Hepatocyte (in vitro differentiated cells): ENCODE measurements at places on chromosomes 2 and 18. TPM values are rescaled to one million over a fixed set of nuclear protein-coding genes. Genes with fewer than 3 reads are reported as not detected.

- no peak for DNase-seq
Measured at GRCh38 chr2:144086965-144087364, 433.0 kb downstream of the ZEB2 start.

The PDE1A gene
- total RNA-seq: 4.7 TPM in 2 replicates

- DNase-seq: no peak
Measured at GRCh38 chr18:63883617-63884016, 3.9 kb upstream of the SERPINB2 start.

The IL1RN gene
- 3.1 and 4.3 TPM in 2 replicates for total RNA-seq

GRCh38 chr2:221641181-221641871, 69.2 kb upstream of the EPHA4 start:
- no peak for DNase-seq

The MERTK gene
- 27.0 and 29.6 TPM in 2 replicates for total RNA-seq

The ARHGAP28 gene
- total RNA-seq: 60.7 and 71.3 TPM in 2 replicates

DNA sequence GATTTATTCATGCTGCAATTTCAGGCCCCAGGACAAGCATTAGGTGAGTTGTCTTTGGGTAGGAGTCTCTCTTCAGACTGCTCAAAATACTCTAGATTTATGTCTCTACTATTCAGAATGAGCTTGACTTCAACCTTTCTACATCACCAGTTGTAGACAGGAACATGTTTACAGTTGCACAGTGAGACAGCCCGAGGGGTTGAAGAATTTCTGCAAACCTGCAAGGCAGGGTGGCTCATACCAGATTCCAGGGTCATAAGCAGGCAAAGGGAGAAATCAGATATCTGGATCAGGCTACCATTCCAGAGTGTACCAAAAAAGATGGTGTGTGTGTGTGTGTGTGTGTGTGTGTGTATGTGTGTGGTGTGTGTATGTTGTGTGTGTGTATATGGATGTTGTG, 112.4 kb downstream of the SPP2 start:
- no peak for DNase-seq

GRCh38 chr2:88123164-88123974, 4.5 kb downstream of the FABP1 start:
- no peak for DNase-seq

GRCh38 chr2:199962203-199962602, 6.8 kb downstream of the MAIP1 start:
- DNase-seq: no peak

The WNT10A gene
- 1.9 and 2.3 TPM in 2 replicates for total RNA-seq

GRCh38 chr2:232265329-232265728, 113.2 kb upstream of the ALPP start:
- no peak for DNase-seq

GRCh38 chr2:26757873-26758789, 6.0 kb upstream of the SLC35F6 start:
- peak; percentile 77 for DNase-seq

GRCh38 chr2:69743847-69744264, 1.9 kb downstream of the ANXA4 start:
- DNase-seq: peak; percentile 26

GRCh38 chr2:127653421-127654083, 7.6 kb downstream of the GPR17 start:
- no peak for DNase-seq

DNA sequence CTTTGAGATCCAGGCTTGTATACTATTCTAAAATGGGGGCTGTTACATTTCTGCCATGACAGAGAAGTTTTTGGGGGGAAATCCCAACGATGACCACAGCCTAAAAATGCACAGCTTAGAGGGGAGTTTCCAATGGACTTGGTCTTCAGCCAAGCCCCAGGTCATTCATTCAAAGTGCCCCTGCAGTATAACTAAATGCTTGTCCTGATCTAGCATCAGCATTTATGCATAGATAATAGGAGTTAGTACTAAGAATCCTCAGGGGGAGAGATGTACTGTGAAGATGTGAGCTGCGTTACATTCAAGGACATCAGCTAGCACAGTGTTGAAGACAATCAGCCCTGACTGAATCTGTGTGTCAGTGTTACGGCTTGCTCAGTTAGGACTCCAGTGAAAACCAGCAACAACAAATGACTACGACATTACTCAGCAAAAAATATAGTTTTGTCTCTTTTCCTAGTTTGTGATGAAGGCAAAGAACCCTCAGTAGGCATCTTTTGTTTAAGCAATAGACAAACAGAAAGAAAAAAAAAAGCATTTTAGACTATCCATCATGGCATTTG, 160.9 kb downstream of the ZEB2 start:
- DNase-seq: no peak

The LIMS1 gene
- 64.6 and 102 TPM in 2 replicates for total RNA-seq

The STPG4 gene
- 0.72 TPM in 1 of 2 replicates, not detected in the other for total RNA-seq

DNA sequence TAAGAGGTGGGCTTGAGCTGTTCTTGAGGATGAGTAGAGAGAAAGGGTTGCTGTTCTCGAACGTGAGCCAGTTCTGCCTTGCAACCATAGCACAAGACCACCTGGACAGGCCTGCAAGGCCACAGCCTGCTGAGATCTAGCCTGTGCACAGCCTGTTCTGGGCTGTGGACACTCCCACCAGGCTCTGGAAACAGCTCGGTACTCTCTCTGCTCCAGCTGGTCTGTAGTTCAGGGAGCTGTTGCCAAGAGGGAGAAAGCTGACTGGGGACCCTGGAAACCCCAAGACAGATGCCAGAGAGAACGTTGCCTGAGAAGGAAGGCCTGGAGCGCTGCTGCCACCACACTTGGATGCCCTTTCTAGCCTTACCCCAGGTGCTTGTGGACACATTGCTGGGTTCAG, 69.8 kb downstream of the CTIF start:
- no peak for DNase-seq

DNA sequence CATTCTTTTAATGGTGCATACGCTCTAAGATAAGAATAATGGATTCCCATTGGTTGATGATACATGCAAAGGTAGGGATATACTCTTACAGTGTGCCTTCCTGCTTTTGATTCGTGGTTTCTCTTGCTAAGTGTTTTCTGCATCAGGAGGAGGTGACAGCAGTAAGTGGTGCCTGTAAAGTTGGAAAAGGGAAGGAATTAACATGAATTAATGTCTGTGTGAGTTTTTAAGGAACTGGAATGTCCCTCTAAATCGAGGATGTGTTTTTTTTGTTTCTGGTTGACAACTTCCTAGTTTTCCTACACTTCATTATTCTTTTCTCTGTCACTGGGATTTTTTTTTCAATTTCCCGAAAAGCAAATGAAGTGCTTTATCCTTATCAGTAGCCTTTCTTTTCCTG, 54.4 kb downstream of the CRIM1 start:
- DNase-seq: no peak

The TUBA3E gene
- total RNA-seq: 18.1 and 18.5 TPM in 2 replicates

- DNase-seq: no peak
Measured at GRCh38 chr2:6214471-6214870, 522.3 kb downstream of the SOX11 start.

The TANC1 gene
- total RNA-seq: 18.5 and 20.6 TPM in 2 replicates

- no peak for DNase-seq
Measured at GRCh38 chr18:25177631-25178030, 174.3 kb downstream of the ZNF521 start.

The CD226 gene
- 0.07 and 0.16 TPM in 2 replicates for total RNA-seq

- no peak for DNase-seq
Measured at GRCh38 chr18:42255908-42256765, 301.1 kb downstream of the PIK3C3 start.

- DNase-seq: no peak
Measured at GRCh38 chr2:6945087-6945813, 28.0 kb downstream of the RNF144A start.

The CXCR4 gene
- total RNA-seq: 6.2 and 6.4 TPM in 2 replicates

- DNase-seq: peak; percentile 13
Measured at GRCh38 chr18:4453874-4454536, 1.1 kb downstream of the DLGAP1 start.

The SPATA3 gene
- total RNA-seq: not detected in 2 replicates

- DNase-seq: no peak
Measured at GRCh38 chr2:45851111-45851510, 199.6 kb downstream of the PRKCE start.

GRCh38 chr2:100423631-100424030, 6.2 kb upstream of the CHST10 start:
- no peak for DNase-seq

- peak; percentile 42 for DNase-seq
Measured at GRCh38 chr2:60152226-60152833, 401.1 kb downstream of the BCL11A start.

DNA sequence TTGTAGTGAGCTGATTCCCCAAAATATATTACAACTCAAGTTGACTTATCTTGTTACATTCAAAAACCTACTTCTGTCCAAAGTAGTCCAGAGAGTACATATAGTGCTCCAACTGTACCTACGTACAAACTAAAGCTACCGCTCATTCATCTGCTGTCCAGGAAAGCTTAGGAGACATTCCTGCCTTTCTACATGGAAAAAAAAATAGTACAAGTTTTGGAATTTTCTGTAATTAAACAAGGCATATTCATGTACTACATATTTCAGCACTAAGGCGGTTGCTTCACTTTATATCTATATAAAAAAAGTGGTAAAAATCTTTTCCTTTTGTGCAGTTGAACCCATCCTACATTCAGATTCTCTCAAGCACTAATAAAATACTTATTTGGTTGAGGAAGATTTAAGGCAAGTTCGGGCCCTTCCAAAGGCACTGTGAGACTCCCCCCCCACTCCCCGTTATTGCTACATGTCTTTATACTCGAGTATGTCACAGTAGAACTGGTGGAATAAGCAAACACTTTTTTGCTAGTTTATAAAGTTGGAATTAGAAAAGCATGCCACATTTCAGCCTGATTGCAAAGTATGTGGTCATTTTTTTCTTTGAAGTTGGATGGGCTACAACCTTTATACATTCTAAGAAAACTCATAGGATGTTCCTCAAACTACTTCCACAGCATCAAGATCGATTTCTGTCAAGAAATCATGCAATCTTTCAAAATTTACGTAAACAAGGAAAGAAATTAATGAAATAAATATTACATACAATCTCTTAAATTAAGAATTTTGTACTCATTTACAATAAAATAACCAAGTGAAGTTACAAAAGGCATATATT, 3.7 kb downstream of the ZFP36L2 start:
- DNase-seq: peak; percentile 39

The MC5R gene
- not detected in 2 replicates for total RNA-seq

The CFC1B gene
- not detected in 2 replicates for total RNA-seq

The DPYSL5 gene
- 0.48 and 0.63 TPM in 2 replicates for total RNA-seq

DNA sequence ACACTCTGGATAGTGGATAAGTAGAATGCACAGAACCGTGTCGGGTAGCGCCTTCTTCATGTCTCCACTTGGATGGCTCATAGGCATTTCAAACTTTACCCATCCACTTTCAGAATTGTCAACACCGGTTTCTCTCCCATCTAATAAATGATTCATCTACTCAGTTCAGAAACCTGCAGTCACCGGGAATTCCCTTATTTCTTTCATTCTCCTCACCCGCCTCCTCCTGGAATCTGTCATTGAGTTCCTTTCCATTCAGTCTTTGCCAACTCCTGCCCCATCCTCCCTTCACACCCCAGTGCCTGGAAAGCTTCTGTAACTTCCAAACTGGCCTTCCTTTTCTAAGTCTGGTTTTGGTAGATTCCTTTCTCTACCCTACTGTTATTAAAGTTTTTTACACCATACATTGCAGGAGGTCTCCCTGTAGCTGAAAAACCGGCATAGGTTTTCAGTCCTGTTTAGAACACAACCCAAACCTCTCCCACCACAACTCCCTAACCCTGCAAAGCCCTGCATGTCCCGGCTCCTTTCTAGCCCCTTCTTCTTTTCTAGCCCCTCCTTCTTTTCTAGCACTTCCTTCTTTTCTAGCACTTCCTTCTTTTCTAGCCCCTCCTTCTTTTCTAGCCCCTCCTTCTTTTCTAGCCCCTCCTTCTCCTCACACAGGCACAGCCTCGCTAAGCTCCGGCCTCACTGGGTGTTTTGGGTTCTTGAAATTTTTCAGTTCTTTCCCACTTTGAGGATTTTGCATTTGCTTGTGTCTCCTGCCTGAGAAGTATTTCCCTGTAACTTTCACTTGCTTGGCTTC, 133.9 kb upstream of the KLHL14 start:
- DNase-seq: no peak

- no peak for DNase-seq
Measured at GRCh38 chr2:71926089-71926447, 221.6 kb downstream of the CYP26B1 start.

The RBBP8 gene
- 17.3 and 25.7 TPM in 2 replicates for total RNA-seq

The NEU2 gene
- not detected in 2 replicates for total RNA-seq

- DNase-seq: peak; percentile 33
Measured at GRCh38 chr2:160293391-160294091, 93.5 kb upstream of the ITGB6 start.

DNA sequence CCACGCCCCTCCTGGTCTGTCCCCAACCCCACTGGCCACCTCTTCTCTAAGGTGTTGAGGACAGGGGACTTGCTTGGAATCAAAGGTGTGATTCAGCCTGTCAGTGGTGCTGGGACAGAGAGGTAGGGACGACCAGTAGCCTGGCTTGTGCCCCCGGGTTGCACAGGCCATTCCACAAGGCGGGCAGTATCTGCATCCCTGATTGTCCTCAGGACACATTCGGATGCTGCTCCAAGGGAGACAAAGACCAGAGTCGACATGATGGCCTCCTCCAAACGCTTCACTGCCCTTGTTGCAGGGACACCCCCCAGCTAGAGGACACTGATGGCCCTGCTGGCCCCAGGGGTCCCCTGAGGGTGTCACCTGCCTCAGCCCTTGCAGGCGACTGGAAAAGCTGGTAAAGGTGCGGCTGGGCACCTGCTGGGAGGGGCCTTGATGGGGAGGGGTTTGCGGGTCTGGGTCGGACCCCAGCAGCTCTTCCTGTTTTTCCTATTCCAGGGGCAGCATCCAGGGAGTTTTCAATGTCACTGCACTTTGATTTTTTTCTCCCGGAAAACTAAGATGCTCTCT, 98.0 kb downstream of the PTGR3 start:
- no peak for DNase-seq

- no peak for DNase-seq
Measured at GRCh38 chr2:9552219-9553178, 3.1 kb downstream of the ADAM17 start.

The RUFY4 gene
- 0.10 and 0.44 TPM in 2 replicates for total RNA-seq

DNA sequence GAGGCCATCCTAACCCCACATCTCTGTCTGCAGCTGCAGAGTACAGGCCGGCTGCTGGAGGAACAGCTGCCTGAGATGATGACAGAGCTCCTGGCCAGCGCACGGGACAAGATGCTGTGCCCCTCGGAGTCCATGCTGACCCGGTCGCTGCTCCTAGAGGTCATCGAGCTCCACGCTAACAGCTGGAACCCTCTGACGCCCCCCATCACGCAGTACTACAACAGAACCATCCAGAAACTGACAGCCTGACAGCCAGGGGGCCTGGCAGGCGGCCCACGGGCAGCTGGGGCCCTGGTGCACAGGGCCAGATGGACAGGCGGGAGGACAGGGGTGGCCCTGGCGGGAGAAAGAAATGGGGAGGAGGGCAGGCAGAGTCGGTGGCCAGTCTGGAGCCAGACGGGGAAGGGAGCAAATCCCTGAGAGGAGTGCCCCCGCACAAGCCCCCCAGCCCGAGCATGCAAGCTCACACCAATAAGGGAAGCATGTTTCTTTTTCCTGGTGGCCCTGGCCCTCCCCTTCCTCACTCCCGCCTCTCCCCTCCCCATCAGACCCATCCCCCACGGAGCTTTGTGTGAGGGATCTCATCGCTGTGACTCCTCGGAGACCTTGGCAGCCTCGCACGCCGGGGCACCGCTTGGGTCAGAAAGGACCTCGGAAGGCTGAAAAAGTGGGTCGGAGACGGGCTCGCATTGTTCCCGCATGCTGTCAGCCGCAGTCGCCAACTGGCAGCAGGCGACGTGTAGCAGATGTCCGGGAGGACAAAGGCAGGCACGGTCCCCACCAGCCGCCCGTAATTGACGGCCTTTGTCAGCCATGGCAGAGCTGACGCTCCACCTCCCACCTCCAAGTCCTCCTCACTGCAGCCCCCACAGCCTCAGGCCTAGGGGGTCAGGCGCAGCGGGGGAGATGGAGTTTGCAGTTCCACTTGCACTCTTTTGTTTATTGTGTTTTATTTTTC, 91.2 kb downstream of the SMAD7 start:
- DNase-seq: no peak

- no peak for DNase-seq
Measured at GRCh38 chr2:108407864-108408729, 30.3 kb downstream of the SULT1C4 start.
